ENCODE measurements at places on chromosomes 5 and 9.

DNA sequence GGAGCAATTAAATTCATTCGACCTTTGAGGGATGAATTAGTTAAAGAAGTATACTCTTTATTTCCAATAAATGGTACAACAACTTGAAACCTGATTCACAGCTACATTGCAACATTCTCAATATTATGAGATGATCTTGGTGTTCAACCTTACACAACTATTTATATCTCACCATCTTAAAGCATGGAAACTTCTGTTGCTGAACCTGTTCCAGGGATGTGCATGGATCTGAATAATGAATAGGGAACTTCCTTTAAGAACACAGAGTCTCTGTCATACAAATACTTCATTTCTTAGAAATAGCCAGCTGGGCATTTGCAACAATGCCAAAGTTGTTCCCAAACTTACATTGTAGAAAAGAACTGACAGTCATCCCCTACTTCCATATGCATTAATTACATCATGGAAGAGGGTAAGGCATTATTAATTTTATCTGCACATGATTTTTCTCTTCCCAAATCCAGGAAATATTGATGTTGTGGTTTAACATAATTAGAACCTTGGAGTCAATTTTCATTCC, 39.8 kb upstream of the CCDC112 start:
- DNase-seq = no peak

GRCh38 chr5:15082096-15082495, 210.5 kb upstream of the ANKH start:
- no peak for DNase-seq

DNA sequence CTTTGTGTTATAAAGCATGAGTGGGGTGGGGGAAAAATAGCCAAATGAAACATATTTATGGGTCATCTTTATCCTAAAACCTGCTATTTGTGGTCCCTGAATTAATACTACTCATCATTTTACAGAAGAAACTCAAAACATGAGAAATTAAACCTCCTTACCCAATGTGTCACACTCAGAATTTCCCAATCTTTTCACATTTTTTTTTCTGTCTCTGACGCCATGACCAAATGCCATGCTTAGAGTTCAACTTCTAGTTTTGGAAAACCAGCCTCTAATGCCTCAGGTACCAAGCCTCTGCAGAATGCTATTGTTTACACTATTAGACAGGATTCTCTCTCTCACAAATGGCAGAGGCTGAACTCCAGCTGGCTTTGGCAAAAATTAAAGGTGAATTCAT, 505.5 kb upstream of the WWC1 start:
- DNase-seq = no peak

GRCh38 chr5:42168091-42168670, 243.1 kb downstream of the FBXO4 start:
- no peak for DNase-seq

- no peak for DNase-seq
Observed at GRCh38 chr5:81065492-81065891, 105.3 kb downstream of the RASGRF2 start.

DNA sequence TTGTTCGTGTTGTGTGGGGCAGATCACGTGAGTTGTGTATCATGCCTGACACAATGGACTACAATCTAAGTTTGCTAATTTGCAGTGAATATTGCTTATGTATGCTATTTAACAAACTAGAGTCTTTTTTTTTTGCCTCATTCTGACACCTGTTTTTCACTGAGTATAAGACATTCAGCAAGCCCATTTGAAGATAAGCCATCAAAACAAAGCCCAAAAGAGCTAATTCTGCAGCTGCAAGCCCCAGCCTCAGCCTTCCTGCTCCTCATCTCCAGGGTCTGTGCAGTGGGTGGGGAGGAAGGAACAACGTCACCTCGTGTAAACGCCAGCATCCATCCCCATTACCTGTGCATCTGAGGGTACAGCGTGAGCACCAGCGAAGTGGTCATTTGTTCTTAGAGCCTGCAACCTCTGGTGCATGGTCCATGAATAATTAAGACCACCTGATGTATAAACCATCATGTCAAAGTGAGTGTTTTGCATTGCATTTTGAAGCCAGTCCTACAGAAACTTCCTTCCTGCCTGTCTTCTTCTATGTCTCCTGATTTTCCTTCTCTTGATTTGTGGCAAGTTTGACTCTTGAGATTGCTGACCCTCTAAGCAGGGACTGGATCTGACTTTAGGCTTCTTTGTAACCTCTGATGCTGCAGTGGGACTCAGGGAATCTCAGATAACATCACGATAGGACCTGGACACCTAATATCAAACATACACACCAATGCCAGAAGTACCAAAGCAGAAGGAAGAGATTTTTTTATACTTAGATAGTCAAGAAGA, 73.2 kb downstream of the FGF1 start:
- no peak for DNase-seq

DNA sequence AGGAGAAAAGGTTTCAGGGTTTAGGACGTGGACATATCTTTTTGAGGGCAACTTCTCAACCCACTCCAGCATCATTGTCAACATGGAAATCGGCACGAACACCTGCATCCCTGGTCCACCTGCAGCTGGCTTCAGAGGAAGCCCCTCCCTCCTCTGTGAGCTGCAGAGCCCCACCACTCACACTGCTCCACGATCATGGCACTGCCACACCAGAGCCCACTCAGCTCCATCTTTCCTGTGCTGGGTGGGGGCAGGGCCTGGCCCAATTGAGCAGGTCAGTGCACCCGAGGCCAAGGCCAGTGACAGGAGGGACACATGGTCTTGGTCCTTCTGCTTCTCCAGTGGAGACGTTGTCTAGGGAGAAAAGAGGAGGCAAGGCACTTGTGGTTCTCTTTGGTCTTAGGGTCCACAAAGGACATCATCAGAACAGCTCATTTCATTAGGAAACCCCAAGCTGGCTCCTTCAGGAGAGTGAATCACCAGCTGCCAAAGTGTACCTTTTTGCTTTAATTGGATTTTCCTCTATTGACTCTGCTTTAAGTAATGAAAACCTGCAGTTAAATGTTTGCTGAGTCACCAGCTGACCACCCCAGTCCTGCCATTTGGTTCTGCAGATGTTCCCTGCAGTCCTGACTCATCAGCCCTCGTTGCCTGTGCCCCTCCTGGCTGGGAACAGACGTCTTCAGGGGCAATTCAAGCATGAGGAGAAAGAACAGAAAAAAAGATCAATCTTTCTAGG, 56.2 kb downstream of the UBE2QL1 start:
- no peak for DNase-seq

DNA sequence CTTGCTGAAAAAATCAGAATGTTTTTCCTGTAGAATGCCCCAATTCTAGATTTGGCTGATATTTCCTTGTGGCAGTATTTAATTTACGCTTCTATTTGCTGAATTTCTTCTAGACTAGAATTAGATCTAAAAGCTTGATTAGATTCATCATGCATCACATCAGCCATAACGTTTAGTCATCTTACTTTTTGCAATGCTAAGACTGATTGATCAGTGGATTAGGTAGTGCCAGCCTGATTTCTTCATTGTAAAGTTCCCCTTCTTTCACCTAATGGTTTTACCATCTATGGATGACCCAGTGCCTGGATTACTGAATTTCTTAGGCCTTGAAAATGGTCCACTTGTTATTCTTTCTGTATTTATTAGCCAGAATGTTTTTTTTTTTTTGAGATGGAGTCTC, 83.9 kb downstream of the PBX3 start:
- DNase-seq = no peak

GRCh38 chr9:137580209-137580953, 1.7 kb upstream of the DPH7 start:
- no peak for DNase-seq

- DNase-seq = peak; percentile 57
Observed at GRCh38 chr5:54753034-54753433, 232.4 kb downstream of the ESM1 start.

All from AG08395 (cell line).